Right renal cortex interstitium (tissue), 3 donors: ENCODE measurements at places on chromosomes 12 and 14. TPM values are rescaled to one million over a fixed set of nuclear protein-coding genes. Genes with fewer than 3 reads are reported as not detected.

The CPNE6 gene
- not detected for polyA plus RNA-seq

The GLRX5 gene
- polyA plus RNA-seq, result 72.3 TPM

The TEX52 gene
- 0.44 TPM for polyA plus RNA-seq

The MAP3K12 gene
- polyA plus RNA-seq, result 19.6 TPM

The FAM90A1 gene
- 0.97 TPM for polyA plus RNA-seq

The OTX2 gene
- not detected for polyA plus RNA-seq

The ESR2 gene
- 0.74 TPM for polyA plus RNA-seq

The MYO1H gene
- 1.2 TPM for polyA plus RNA-seq

The PRR4 gene
- polyA plus RNA-seq, result 5.6 TPM

The CLEC4A gene
- 1.9 TPM for polyA plus RNA-seq

The DNM1L gene
- 99.1 TPM for polyA plus RNA-seq

The UBE2N gene
- polyA plus RNA-seq, result 176 TPM

DNA sequence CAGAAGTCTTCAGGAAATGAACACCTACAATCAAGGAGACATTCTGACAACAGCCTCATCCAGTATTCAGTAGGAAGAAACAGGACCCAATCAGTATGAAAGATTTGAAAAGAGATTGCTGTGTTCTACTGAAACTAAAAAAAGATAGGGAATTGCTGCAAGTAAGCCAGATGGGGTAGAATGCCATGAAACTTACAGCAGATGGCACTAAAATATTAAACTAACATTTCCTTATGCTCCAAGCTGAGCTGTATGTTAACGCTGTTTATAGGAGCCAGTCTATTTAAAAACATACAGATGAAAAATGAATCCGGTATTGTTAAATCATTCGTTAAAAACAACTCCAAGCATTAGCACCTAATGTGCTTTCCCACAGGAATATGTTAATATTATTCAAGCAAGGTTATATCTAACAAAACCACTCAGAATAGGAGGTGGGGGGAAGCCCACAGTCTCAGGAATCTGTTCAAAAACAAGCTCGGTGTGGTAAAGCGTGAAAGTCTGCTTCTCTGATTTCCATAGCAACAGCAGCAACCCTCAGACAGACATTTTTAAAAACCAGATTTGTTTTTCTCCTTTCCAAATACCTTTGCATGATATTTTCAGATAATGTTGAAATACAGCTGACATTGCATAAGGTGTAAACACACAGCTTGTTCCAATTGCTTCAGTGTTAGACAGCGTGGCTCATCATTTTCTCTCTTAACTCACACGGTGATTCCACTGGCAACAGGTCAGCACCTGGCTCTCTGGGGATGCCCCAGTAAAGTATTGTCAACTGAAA is 131.4 kb upstream of the CCDC175 start:
- DNase-seq, result no peak

- no peak for DNase-seq
Measured at GRCh38 chr14:68938271-68939150, 40.6 kb downstream of the ACTN1 start.

DNA sequence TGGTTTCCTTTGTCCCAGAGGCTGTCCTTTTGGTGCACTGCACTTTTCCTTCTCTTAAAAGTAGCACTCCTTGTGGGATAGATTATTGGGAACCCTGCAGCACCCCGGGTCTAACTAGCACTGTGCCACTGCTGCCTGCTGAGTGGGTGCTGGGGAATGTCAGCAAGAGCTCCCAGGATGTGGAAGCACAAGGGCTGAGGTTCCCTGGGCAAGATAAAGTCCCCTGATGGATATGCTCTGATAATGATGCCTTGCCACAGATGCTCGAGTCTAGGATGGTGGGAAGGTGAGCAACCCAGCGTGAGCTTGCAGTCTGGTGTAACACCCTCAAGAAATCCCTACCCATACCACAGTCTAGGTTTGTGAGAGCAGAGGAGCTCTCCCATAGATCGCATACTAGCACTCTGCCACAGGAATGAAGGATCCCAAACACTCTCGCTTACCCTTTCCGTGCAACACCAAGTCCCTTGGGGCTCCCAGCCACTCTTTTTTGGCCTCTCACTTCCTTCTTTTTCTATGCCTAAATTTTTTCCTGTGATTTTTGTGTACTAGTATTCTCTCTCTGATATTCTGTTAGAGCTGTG is 32.6 kb downstream of the USP15 start:
- DNase-seq, result no peak

GRCh38 chr14:96783915-96784224 is 13.3 kb upstream of the VRK1 start:
- no peak for DNase-seq

DNA sequence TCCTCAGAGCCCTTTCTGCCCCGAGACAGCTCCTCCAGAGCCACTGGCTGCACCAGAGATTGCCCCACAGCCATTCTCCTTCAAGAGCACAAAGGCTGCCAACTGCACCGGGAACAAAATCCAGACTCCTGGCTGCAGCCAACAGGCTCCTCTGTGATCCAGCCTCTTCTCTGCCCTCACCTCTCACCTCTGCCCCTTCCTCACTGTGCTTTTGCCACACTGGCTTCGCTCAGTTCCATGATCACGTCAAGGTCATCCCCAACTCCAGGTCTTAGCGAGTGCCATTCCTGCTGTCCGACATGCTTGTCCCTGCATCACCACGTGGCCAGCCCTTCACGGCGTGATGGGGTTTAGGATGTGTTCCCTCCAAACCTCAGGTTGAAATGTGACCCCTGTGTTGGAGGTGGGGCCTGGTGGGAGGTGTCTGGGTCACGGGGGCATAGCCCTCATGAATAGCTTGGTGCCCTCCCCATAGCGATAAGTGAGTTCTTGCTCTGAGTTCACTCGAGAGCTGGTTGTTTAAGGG is 149.3 kb downstream of the PIWIL1 start:
- DNase-seq, result no peak

DNA sequence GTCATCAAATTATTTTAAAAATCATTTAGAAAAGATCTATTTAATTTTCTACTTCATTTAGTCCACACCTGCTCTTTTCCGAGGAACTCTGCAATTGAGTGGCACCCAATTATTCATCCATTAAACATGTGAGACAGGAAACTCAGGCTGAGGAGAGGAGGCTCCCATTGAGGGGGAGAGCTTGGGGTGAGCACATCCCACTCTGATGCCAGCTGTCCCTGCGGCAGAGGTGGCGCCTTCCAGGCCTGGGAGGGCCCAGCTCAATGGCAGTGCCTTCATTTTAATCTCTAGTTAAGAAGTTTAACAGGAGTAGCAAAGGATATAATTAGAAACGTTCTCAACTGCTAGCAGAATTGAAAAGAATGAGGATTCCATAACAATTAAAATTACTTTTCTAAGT is 92.0 kb downstream of the ITPR2 start:
- DNase-seq, result no peak

DNA sequence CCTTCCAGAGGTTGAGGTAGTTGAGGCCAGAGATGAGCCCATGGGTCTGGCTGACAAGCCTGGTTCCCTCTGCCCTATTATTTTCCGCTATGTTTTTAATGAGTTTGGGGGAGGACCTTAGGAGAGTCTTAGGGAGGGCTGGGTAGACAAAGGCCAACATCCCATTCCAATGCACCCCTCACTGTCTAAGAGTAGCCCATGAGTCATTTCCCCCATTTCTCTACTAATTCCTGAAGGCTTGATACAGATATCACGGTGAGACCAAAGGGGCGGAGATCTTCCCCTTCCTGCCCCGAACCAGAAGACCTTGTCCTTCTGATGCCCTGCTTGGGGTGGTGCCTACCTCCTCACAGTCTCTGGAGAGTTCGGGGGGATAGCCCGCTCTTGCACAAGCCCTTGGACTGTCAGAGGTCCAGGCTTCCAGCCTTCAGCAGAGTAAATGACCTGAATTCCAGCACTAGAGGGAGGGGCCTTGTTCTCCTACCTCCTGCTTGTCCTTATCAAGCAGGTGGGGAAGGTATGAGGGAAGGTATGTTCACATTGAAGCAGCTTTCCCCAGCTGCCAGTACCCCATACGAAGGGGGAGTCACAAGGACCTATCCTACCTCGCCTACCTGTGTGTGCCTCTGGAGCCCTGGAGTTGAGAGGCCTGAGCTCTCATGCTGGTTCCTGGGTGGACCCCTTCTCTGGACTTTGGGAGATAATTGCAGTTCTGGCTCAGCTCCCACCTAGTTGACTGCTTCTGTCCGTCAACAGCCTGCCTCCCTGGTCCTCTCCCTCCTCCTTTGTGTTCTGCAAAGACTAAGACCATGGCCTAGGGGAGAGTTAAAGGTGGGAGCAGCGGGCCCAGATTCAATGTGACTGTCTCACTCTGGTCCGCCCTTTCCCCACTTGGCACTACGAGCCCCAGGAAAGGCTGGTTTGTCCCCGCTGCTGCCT is 3.7 kb downstream of the PSMB11 start:
- no peak for DNase-seq

DNA sequence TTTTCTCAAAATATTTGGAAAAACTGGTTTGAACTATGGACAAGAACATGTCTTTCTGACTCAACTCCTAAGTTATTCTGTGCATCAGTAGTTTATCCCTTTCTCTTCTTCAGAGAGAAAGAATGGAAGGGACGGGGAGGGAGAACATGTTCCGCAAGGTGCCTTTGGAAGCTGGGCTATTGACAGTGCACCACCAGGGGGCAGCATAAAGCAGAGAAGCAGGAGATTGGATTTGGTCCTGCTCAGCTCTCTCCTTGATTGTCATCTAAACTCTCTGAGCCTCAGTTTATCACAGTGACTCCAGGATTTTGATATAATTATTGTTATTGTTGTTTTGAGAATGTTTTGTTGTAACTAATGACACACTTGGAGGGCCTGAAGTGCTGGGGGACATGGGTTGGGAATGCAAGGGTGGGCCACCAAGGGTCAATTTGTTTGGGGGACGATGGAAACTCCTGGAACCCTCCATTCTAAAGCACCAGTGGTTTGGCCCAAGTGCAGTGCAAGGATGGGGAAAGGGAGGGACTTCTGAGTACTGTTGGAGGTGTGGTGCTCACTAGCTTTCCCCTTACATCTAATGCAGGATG is 45.3 kb upstream of the ANO6 start:
- DNase-seq, result peak; percentile 39

DNA sequence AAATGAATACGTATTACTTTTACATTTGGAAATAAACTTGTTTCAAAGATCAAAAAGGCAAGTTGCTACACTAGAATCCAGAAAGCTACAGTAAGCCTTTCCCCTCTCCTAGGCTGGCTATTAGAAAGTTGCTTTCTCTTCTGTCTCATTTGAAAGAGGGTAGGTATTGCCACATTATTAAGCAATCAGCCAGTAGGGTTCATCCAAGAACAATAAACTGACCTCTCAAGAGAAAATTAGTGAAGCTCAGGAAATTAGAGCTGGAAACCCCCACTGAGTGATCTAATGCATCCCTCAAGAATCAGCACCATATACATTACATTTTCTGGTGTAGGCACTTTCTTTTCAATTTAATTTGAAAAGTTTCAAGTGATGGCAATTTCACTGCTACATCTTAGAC is 4.5 kb upstream of the TMEM233 start:
- DNase-seq, result no peak

GRCh38 chr12:107242189-107242588 is 148.8 kb upstream of the CRY1 start:
- peak; percentile 15 for DNase-seq

- DNase-seq, result no peak
Measured at GRCh38 chr14:50156111-50156510, 39.7 kb upstream of the VCPKMT start.

DNA sequence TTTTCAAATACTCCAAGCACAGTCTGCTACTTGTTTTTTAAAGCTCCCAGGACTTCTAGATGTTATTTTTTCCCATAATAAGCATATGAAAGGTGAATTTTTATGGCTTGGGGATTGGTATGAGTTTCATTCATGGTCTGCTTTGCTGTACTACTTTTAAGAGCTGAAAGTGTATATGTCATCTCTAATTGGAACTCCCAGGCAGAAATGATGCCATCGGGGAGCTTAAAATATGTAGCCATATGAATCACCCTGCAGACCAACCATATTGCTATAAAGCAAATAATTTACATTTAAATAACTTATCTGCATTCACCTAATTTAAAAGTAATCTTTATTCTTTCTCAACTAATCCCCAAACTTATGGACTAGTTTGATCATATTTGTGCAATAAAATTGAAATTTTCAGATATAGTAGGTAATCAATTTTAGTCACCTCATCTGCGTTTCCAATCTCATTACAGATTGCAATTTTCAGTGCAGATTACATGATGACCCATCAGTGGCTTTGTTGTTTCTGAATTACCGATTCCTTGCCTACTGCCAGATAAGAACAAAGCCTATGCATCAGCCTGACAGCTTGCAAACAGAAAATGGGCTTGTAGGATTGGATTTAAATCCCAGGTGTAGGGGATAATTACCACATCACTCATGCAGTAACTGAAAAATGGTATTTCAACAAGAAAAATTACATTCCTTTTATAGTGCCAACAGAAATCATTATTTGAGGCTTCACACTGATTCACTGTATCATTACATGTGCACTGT is 689.4 kb downstream of the NOVA1 start:
- no peak for DNase-seq

DNA sequence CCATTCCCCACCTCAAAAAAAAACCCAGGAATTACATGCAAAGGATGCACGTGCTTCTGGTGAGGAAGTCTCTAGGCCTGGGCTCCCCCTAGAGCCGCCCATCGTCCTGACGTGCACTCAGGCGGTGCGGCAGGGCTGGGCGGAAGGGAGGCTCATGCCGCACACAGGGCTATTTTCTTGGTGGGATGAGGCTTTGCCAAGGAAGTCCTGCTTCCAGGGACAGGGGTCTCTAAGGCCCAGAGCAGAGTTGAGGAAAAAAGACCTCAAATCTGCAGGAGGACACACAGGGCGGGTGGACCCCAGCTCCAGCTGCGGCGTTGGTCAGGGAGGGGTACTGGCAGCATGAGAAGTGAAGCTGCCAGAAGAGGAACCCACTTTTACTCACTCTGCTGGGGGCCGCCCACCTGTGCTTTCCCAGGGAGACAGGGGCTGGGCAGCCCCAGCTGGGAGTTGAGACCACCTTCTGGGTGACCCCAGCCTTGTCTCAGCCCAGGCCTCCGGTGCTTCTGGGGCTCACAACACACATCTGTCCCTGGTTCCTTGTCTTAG is 4.2 kb downstream of the RHOF start:
- no peak for DNase-seq

DNA sequence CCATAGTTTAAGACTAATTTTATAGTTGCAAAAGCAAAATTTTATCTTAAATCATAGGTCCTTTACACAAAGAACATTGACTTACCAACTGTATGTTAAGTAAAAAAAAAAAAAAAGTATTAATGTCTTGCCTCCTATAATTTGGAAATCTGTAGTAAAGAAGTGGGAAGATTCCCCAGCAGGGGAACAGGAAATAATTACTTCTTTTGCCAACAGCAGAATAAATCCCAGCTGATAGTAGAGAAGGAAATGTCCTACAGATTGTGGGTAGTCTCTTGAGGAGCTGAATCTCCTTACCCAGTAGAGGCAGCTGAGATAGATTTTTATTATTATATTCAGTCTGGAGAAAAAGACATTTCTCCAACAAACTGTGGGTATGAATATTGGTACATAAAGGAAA is 193.7 kb downstream of the SLC6A15 start:
- no peak for DNase-seq

GRCh38 chr14:23181453-23181852 is 2.0 kb downstream of the SLC7A8 start:
- no peak for DNase-seq
